Sigmoid colon (tissue), 7 donors: ENCODE measurements at places on chromosomes 7 and 10. TPM values are rescaled to one million over a fixed set of nuclear protein-coding genes. Genes with fewer than 3 reads are reported as not detected.

Gene ABCC2
- total RNA-seq = 0.41 TPM

GRCh38 chr10:84184517-84184916 is 9.8 kb upstream of the CDHR1 start:
- no peak overlapping the region for H3K4me3 ChIP-seq
- no peak for DNase-seq
- no peaks in the 10 kb centered on the region for H3K36me3 ChIP-seq
- H3K4me1 ChIP-seq = no peaks in the 10 kb centered on the region

Gene LIPJ
- total RNA-seq = 0.16 TPM

Gene PTPN20
- total RNA-seq = 1.8 TPM

GRCh38 chr7:102942868-102943267 is 30.1 kb downstream of the LRRC17 start:
- no peaks in the 10 kb centered on the region for H3K36me3 ChIP-seq
- no peaks in the 10 kb centered on the region for H3K27me3 ChIP-seq
- no peak for DNase-seq
- H3K4me3 ChIP-seq = no peak overlapping the region
- no peak overlapping the region for H3K27ac ChIP-seq

- H3K27me3 ChIP-seq = no peaks in the 10 kb centered on the region
- no peaks in the 10 kb centered on the region for H3K36me3 ChIP-seq
- H3K4me1 ChIP-seq = no peaks in the 10 kb centered on the region
- no peak overlapping the region for H3K4me3 ChIP-seq
- H3K27ac ChIP-seq = no peak overlapping the region
- DNase-seq = no peak
Observed at GRCh38 chr7:116150588-116150987, 59.8 kb upstream of the TES start.

Gene VWDE
- total RNA-seq = not detected

Gene NME8
- 0.36 TPM for total RNA-seq

- H3K36me3 ChIP-seq = no peaks in the 10 kb centered on the region
- no peak for DNase-seq
- no peak overlapping the region for H3K27ac ChIP-seq
- H3K27me3 ChIP-seq = no peaks in the 10 kb centered on the region
- no peak overlapping the region for H3K4me3 ChIP-seq
Observed at GRCh38 chr10:7789390-7789789, 1.4 kb downstream of the ATP5F1C start.

DNA sequence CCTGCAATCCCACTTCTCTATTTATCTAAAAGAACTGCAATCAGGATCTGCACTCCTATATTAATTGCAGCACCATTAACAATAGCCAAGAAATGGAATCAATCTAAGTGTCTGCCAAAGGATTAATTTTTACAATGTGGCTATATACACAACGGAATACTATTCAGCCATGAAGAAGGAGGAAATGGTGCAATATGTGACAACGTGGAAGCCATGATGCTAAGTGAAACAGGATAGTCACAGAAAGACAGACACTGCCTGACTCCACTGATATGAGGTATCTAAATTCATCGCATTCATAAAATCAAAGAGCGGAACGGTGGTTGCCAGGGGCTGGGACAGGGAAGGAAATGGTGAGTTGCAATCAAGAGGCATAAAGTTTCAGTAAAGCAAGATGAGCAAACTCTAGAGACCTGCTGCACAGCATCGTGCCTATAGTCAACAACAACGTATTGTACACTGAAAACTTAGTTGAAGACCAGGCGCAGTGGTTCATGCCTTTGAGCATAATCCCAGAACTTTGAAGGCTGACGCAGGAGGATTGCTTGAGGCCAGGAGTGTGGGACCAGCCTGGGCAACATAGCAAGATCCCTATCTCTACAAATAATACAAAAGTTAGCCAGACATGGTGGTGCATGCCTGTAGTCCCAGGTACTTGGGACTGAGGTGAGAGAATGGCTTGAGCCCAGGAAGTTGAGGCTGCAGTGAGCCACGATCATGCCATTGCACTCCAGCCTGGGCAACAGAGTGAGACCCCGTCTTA is 76.3 kb downstream of the FGFR2 start:
- peak overlapping the region; percentile 82 for H3K27ac ChIP-seq
- no peak for DNase-seq
- no peak overlapping the region for H3K4me3 ChIP-seq
- H3K27me3 ChIP-seq = no peaks in the 10 kb centered on the region
- H3K4me1 ChIP-seq = peaks cover 80% of the 10 kb centered on the region

Gene AMPH
- total RNA-seq = 37.9 TPM

GRCh38 chr7:90648107-90648506 is 52.0 kb downstream of the CDK14 start:
- no peak for DNase-seq
- no peak overlapping the region for H3K27ac ChIP-seq
- no peaks in the 10 kb centered on the region for H3K27me3 ChIP-seq
- H3K4me3 ChIP-seq = no peak overlapping the region
- H3K36me3 ChIP-seq = no peaks in the 10 kb centered on the region

DNA sequence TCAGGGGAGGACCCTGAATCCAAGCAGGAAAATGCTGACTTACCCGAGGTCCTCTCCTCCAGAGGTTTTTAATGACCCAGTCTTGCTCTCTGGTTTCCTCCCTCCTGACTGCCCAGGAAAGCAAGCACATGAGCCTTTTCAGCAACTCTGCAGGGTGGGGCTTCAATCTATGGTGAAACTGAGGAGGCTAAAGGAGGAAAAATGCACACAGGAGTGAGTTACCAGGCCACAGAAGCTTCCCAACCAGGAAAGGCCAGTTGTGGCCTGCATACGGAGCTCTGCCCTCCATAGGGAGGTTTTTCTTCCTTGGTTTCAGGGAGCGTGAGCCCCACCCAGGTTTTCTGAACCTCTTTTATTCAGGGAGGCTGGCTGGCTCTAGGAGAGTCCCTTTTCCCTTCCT is 14.1 kb upstream of the DLG5 start:
- no peaks in the 10 kb centered on the region for H3K27me3 ChIP-seq
- H3K36me3 ChIP-seq = no peaks in the 10 kb centered on the region
- no peak overlapping the region for H3K4me3 ChIP-seq
- H3K27ac ChIP-seq = no peak overlapping the region

DNA sequence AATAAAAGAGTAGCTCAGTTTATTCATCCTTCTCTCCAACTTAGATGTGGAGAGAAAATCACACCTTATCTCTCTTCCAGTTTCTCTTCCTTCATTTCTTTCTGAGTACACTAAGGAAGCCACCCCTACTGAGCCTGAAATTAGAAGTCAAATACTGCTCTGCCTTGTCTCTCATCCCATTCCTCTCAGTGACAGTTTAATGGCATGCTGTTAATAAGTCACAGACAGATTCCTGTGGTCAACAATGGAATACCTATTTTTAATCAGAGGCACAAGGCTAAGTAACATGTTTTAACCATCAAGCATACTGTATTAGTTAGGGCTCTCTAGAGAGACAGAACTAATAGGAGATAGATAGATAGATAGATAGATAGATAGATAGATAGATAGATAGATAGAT is 253.2 kb downstream of the HTR7 start:
- H3K36me3 ChIP-seq = no peaks in the 10 kb centered on the region
- no peak for DNase-seq
- H3K4me1 ChIP-seq = no peaks in the 10 kb centered on the region
- H3K27ac ChIP-seq = no peak overlapping the region
- no peak overlapping the region for H3K4me3 ChIP-seq

- H3K4me3 ChIP-seq = no peak overlapping the region
- H3K27me3 ChIP-seq = no peaks in the 10 kb centered on the region
- no peak for DNase-seq
- no peak overlapping the region for H3K27ac ChIP-seq
- H3K36me3 ChIP-seq = no peaks in the 10 kb centered on the region
Observed at GRCh38 chr10:127899766-127900387, 7.0 kb upstream of the PTPRE start.

Gene CACNA2D1
- total RNA-seq = 79.2 TPM

Gene FAM25A
- not detected for total RNA-seq

GRCh38 chr7:91293840-91294239 is 29.6 kb downstream of the FZD1 start:
- no peaks in the 10 kb centered on the region for H3K27me3 ChIP-seq
- H3K4me3 ChIP-seq = no peak overlapping the region
- no peak for DNase-seq
- no peak overlapping the region for H3K27ac ChIP-seq
- no peaks in the 10 kb centered on the region for H3K4me1 ChIP-seq

DNA sequence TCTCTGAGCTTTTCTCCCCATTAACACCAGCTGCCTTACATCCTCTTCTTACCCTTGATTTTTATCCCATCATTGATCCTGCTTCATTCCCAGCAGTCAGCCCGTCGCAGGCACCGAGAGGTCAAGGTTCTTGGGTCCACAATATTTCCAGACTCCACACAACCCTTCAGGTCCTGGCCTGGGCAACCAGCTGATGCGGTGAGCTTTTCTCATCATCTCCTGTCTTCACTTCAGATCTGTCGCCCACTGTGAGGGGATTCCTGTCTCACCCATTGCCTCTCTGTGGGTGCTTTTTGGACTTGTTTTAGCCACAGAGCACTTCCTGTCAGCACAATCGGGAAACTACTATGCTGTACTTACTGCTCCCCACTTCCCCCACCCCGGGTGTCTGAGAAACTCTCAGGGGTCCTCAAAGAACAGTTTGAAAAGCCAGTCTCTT is 8.4 kb upstream of the PVRIG start:
- H3K27ac ChIP-seq = no peak overlapping the region
- H3K4me1 ChIP-seq = no peaks in the 10 kb centered on the region
- H3K4me3 ChIP-seq = no peak overlapping the region
- DNase-seq = no peak
- no peaks in the 10 kb centered on the region for H3K27me3 ChIP-seq

GRCh38 chr10:23253780-23254179 is 61.7 kb downstream of the PTF1A start:
- no peaks in the 10 kb centered on the region for H3K27me3 ChIP-seq
- DNase-seq = no peak
- no peaks in the 10 kb centered on the region for H3K4me1 ChIP-seq
- H3K27ac ChIP-seq = no peak overlapping the region
- no peaks in the 10 kb centered on the region for H3K36me3 ChIP-seq
- H3K4me3 ChIP-seq = no peak overlapping the region

Gene TUBAL3
- not detected for total RNA-seq

DNA sequence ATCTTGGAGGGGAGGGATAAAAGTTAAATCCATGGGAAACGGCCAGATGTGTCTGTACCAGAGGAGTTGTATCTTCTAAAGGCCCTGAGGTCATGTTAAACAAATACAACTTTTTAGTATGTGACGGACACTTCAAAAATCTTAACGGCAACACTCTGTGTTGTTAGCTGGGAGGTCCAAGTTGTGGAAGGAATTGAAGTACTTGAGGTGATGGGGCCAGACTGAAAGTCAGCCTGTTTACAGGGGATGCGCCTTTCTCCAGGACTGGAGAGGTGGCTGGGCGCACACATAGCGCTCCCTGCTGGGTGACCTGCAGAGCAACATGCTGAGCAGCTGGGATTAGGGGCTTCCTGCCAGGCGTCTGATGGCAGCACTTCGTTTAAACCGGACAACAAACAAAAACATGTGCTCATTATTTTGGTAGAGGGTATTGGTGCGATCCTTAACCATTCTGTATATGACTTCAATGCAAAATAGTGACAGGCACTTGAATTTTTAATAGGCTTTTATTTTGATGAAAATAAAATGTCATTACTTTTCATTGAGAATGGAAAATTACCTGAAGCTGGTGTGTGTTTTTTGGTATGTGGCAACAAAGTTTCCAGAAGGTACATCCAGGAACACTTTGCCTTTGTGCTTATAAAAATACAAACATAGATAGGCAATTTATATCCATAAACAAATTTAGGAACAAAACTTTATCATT is 198.2 kb downstream of the MLLT10 start:
- no peaks in the 10 kb centered on the region for H3K27me3 ChIP-seq
- peak; percentile 86 for DNase-seq
- H3K27ac ChIP-seq = no peak overlapping the region
- H3K4me3 ChIP-seq = no peak overlapping the region
- no peaks in the 10 kb centered on the region for H3K36me3 ChIP-seq

DNA sequence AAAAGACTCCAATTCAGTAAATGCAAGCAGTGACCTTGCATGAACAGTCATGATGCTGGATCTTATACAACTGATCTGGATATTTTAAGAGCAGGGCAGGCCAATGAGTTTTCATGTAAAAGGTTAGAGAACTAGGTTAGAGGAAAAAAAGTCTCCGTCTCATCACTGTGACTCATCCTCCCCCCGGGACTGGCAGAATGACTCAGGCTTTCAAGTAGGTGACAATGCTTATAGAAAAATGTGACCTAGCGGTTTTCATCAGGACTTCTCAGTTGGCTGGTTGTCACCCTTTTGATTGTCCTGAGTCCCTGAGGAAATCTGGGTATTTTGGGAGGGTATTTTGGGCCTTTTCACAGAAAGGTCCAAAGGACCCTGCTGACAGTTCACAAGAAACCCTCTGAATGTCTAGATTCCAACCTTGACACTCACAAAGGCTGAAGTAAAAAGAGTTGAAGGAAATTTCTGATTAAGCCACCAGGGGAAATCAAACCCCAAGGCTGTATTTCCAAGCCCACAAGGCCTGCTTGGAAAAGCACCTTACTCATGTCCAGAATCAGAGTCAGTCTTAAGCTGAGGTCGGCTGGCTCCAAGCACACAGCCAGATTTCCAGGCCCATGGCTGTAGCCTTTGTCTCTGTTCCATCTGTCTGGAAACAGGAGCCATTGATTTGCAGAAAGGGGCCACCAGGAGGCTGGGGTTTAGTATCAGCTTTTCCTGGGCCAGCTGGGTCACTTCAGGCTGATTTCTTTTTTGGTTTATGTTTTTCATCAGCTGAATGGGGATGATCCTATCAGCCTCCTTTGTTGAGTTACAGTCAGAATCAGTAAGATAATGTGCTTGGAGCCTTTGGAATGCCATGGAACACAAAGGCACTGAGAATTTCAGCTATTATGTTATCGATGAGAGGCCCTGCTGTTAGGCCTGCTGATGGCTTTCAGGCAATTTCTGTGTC is 226.4 kb upstream of the HABP2 start:
- H3K4me1 ChIP-seq = peaks cover 19% of the 10 kb centered on the region
- no peak overlapping the region for H3K4me3 ChIP-seq
- no peaks in the 10 kb centered on the region for H3K27me3 ChIP-seq
- no peaks in the 10 kb centered on the region for H3K36me3 ChIP-seq
- peak overlapping the region; percentile 57 for H3K27ac ChIP-seq
- DNase-seq = peak; percentile 82

DNA sequence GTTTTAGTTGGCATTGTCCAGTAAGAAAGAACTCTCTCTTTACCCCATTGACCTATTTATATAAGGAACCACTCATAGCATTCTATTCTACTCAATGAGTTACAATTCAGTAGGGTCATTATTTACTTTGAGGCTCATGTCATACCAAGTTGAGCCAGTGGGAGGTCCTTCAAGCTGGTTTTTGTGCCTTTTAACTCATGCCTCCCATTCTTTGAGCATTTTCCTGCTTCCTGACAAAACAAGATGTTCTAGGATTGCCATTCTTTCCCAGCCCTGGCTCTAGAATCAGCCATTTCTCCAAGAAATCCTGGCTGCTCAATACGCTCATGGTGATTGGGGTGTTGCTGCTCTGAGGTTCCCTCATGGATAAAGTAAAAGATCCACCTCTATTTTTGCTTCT is 250.1 kb downstream of the ABCA13 start:
- H3K27me3 ChIP-seq = no peaks in the 10 kb centered on the region
- no peak for DNase-seq
- no peak overlapping the region for H3K4me3 ChIP-seq
- H3K36me3 ChIP-seq = no peaks in the 10 kb centered on the region
